ENCODE measurements at places on chromosomes 11 and 22.

- no peak for DNase-seq
Measured at GRCh38 chr11:13134886-13135285, 125.8 kb downstream of the RASSF10 start.

DNA sequence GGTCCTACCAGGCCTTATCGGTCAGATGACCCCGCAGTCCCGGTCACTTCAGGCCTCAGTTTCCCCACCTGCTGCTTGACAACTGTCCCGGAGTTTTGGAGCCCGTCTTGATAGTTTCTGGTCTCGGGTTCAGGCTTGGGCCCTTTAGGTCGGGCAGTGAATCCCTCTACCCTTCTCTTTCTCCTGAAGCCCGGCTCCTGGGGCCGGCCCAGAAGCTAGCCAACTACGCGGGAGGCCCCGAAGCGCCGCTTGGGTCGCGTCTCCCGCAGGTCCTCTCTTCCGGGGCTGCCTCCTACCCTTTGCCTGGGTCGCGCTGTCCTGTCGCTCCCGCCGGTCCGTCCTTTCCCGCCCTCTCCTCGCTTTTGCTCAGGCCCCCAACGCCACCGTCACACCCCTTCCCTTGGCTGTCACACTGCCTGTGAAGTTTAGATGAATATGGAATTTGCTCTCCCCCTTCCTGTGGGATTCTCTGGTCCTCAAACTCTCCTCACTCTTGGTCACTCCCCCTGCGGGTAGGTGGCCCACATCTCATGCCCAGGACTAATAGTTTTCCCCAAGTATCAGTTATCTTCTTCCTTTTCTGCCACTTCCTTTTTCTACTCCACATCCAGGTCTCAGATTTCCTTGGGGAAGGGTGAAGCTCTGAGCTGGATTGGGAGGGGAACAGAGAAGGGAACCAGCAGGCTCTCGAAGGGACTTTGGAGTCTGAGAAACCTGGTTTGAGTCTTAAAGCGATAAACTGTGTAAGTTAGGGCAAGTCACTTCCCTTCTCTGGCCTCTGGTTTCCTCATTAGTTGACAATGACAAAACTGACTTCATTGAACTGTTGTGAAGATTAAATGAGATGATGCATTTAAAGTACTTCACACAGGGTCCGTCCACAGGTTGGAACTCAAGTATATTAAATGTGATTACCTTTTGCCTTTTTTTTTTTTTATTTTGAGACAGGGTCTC, 790 bp downstream of the RAB1B start:
- DNase-seq: no peak

DNA sequence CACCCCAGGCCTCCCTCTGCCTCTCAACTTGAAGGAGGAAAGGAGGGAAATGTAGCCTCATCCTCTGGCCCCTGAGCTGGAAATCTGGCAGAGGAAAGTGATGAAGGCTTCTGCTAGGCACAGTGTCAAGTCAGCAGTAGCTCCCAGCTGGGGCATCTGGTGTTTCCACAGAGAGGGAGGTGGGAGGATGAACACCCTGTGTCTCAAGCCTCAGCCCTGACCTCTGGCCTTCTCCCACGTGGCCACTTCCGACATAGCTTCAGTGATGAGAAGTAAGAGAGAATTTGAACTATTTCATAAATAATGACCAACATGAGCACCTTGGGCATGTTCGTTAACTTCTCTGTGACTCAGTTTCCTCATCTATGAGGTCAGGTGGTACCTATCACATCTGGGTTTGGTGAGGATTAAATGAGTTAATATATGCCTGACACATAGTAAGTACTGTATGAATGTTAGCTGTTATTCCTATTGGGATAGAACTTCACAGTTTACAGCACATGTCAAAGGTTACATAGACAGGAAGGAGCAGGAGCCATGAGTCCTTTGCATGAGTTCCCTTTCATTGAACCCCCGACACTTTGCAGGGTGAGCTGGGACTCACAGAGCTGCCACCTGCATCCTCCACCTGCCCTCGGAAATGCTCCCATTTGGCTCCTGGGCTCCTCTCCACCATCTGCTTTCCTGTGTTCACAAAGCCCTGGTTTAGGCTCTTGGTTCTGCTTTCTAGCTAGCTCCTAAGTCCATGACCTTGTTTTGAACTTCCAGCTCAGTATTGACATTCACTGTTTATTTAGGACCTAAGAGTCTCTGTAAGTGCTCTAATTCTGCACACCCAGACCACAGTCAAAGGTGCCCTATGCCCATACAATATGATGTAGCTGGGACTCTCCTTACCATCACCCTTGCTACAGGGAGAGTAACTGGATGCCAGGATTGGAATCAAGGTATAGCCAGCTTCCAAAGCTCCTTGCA, 61.7 kb downstream of the CSNK2A3 start:
- DNase-seq: no peak

DNA sequence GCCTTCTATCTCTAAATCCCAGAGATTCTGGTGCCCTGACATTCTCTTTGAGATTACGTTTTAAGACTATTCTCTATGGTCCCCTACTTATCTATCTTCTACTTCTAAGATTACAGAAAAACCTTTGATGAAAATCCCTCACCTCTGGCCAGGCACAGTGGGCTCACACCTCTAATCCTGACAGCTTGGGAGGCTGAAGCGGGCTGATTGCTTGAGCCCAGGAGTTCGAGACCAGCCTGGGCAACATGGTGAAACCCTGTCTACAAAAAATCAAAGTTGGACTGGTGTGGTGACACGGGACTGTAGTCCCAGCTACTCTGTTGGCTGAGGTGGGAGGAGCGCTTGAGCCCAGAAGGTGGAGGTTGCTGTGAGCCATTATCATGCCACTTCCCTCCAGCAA, 14.4 kb downstream of the NUP98 start:
- DNase-seq: no peak
